ENCODE measurements at places on chromosomes 12 and 14.
A peak's percentile ranks its signal among the peaks of the same experiment; 100 is the strongest.

DNA sequence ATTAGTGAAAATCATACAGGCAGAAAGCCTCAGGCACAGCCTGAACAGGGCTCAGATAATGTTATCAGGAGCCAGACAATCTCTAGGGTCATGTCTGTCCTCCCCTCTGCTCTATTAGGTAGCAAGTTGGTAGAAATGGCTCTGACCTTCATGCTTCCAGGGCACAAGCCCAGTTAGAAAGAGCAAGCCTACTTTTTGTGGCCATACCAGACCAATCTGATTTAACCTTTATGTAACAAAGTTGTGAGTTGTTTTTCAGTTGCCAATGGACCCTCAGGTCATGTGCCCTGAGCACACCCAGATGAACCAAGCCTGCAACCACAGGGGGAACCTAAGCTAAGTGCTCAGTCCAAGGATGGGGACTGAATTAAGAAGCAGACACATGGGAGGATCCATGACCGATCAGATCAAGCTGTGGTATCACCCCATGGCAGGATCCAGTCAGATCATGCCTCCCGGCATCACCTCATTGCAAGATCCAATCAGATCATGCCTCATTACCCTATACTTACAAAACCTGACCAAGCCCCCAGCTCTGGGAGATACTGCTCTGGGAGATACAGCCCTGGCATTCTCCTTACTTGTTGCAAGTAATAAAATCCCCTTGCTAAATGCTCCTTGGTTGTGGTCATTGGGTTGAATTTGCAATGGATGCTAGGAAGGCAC is 18.8 kb upstream of the HIGD1C start:
- peak; percentile 1 for DNase-seq

DNA sequence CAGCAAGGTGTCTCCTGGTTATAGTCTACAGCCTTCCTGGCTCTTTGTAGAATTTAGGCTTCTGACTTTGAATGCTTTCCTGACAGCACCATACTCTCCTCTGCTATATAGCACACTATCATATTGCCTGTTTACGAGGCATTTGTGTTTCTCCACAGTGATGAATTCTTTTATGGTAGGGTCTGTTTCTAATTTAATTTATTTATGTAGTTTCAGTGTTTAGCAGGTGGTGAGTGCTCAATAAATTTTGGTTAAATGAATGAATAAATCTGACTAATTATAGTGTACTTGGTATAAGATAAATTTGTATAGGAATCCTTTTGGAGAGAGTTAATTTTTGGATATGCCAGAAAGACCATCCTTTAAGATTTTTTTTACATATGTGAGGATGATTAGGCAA is 115.3 kb downstream of the RAD51B start:
- no peak for DNase-seq

DNA sequence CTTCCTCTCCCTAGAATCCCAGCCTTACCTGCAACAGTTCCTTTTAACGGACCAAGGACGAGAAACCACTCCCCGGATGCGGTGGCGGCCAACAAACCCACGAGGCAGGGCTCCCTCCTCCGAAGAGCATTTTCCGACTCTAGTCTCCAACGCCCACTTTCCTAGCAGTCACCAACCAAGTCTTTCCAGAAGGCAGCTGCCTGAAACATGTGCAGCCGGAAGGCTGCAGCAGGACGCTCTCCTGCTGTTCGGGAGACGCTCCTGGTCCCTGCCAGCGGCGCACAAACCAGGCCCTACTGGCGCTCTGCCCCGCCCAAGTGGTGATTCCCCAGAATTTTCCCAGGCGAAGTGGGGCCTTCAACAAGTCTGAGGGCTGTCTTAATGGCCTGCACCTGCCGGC is 21.1 kb upstream of the ADAM20 start:
- no peak for DNase-seq

DNA sequence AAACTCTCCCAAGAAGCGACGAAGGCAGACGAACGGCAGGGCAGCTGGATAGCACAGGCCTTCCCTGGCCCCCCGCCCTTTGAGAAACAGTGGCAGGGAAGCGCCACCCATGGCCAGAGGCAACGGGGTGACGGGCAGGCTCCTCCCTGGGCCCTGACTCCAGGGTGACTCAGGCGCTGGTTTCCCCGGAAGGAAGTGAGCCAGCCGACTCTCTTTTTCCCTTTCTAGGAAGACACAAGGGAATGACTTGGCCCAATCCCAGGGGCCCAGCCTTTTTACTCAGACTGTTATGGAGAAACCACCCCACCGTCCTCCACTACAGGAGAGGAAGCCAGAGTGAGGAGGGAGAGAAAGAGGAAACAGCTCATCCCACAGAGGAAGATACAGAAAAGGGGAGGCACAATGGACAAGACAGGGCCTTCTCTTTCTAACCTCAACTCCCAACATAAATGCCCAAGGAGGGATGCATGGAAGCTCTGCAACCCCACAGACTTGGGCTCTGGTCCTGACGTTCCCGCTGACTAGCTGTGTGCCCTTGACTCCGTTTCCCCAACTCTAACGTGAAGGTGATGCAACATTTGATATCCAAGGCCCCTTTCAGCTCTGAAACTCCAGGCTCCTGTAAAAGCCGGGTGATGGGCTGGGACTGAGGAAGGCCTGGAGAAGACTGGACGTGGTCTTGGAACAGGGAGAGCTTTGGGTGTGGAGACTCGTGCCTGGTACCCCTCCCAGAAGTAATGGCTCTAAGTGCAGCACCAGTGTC is 27.9 kb downstream of the ACTN1 start:
- no peak for DNase-seq

- DNase-seq, result no peak
These were observed 124.2 kb downstream of the NPAS3 start for GRCh38 chr14:33062881-33063280.

DNA sequence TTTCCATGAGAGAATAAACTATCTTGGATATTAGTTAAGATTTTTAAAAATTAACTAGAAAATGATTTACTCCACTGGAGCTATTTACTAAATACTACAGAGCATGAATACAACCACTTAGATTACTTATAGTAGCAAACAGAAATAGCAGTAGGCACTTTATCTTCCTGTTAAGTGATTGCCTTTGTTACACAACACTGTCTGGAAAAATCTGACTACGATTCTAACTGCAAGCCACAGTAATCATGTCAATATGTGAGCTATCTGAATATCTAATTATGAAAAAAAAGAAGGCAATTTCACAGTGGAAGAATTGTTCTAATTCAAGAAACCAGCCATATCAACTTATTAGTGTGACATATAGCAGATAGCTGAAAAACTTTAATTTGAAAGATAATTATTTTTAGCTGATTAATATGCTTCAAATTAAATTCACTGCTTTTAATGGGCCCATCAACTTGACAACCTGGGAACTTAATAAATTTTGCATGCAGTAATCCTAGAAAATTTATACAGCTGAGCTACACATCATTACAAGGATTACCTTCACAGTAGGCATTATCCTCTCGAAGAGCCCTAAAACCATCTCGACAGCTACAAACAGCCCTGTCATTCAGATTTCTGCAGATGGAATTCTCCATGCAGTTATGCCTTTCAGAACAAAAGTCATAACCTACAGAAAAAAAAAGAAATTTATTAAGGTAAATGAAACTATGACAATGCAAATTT is 172.8 kb downstream of the NELL2 start:
- DNase-seq, result no peak

GRCh38 chr12:41184864-41185263 is 3.3 kb upstream of the PDZRN4 start:
- no peak for DNase-seq

GRCh38 chr14:89061696-89062095 is 237.2 kb downstream of the TTC8 start:
- DNase-seq, result no peak

DNA sequence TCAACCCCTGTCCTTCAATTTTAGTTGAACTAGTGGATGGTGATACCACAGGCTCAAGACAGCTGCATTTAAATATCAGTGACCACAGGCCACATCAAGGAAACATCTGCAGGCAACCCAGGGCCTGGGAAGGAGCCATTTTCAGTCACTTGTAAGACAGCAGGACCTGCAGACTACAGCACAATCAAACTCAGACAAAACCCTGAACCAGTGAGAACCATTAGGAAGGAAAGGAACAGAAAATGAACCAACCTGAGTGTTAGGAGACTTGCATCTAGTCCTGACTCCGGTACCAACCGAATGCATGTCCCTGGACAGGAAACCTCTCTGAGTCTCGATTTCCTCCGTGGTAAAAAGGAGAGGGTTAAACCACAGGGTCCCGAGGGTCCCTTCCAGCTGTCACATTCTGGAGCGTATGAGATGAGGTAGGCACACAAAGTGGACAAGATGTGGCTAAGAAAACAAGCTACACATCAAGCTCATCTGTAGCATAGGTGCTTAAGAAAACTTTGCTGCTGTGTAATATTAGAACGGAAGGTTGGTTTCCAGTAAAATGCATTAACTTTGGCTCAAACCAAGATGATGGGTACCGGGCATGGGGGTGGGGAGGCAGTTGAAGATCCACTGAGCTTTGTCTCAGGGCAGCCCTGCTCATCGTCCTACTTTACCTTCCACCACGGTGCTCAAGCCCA is 1.6 kb upstream of the CDKN1B start:
- no peak for DNase-seq

DNA sequence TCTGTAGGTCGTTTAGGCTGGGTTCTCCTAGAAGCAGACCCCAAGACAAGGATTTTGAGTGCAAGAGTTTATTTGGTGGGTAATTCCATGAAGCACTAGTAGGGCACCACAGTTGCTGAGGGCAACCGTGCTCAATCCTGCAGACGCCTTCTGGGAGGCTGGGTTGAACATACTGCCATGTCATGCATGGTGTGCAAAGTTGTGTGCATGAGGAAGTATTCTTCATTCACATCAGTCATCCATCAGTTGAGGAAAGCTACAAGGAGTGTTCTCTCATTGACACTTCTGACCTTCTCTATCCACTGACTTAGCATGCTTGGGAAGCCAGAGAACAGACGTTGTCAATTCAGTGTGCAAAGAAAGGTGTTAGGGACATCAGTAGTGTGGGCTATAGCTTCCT is 179.2 kb downstream of the PTPN11 start:
- no peak for DNase-seq

DNA sequence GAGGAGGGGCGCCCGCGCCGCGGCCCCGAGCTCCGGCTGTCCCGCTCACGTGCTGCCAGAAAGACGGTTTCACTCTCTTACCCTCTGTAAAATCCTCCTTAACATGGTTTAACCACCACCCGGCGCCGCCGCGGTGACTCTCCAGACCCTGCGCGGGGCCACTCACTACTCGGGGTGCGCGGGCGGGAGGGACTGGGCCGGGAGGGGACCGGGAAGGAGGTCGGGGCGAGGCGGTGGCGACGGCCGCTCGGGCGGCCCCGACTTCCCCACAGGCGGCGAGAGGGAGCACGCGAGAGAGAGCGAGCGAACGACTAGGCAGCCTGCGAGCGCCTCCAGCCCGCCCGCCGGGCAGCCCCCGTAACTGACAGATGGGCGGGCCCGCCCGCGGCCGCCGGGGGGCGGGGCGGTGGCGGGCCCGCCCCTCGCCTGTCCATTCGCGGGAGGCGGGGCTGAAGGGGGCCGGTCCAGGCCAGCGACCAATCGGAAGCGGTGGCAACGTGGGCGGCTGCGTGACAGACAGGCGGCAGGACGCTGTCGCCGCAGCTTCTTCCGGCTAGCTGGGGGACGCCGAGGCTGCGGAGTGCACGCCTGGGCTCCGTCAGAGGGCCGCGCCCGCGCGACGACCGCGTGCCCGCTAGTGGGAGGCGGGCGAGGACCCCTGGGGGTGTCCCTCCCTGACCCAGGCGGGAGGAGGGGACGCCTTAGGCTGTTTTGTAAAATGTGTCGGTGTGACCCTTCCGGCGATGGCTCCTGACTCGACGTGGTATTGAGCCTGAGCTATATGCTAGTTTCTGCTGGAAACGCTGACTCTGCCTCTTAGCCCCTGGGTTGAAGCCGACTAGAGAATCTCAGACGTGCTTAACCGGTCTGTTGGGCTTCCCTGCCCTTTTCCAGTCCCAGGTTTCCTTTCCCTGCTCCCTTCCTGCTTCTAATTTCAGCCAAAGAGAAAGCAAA is at the start of gene EEA1:
Gene EEA1, minus strand, starts transcription at position 334 of the 954 bp plus-strand sequence. Its CDS starts 229 bp downstream, at position 105.
- peak; percentile 99 for DNase-seq

- no peak for DNase-seq
These were observed 5.2 kb downstream of the OR4E1 start for GRCh38 chr14:21668377-21668776.

- no peak for DNase-seq
These were observed 28.8 kb upstream of the RPLP0 start for GRCh38 chr12:120229487-120230325.

DNA sequence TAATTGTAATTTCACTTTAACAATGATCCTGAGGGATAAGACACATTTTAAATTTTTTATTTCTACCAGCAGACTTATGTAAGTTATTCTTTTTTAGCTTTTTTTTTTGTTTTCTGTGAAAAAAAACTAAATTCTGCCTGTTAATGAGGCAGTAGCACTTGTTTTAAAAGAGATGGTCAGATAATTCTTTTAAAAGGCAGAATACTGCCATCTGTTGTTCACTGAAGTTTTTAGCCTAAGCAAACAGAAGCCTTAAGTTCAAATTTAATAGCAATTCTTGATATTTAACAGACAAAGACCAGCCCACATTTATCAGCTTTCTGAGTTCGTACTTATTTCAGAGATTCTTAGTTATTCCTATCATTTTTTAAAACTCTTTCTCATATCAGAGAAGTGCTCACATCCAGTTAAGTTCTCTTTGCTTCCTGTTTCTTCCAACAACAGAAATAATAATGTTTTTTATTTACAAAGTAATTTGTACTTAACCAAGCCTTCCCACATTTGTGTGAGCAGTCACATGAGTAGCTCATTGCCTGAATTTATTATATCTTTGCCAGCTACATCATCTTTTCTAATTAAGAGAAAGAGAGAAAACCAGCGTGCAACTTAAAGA is 93.4 kb upstream of the SLCO1C1 start:
- no peak for DNase-seq

- no peak for DNase-seq
These were observed 519.6 kb upstream of the LRFN5 start for GRCh38 chr14:41087056-41087455.

DNA sequence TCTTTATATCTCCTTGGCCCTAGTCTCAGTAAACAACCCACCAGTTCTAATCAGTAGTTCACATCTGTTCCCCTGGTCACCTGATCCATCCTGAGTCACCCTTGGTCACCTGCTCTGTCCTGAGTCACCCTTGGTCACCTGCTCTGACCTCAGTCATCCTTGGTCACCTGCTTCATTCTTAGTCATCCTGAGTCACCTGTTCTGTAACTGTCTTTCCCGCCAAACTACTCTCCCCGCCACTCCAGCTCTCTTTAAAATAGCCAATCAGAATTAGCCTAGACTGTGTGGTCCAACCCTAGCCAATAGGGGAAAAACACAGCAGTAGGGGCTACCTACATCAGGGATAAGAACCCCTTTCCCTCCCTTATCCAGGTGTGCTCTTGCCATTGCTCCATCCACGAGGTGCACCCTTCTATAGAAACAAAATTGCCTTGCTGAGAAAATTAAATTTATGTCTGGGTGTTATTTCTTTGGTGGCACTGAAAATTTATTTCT is 245.4 kb upstream of the DIO3 start:
- no peak for DNase-seq

DNA sequence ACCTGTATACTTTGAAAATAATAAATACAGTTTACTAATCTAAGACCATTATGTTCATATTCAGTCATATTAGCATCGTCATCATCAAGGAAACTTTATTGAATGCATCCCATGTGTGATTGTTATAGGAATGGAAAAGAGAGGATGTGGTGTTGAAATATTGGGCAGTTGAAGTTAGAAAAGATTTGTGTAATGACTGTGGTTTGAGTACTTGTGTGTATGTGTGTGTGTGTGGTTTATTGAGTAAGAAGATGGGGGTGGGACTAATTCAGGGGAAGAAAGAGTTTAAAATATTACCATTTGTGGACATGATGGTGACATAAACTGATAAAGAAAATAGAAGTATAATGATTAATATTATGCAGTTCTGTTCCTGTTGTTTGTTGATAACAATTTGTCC is 238.7 kb upstream of the SEL1L start:
- DNase-seq, result no peak
